ENCODE measurements at places on chromosomes 7 and 10. TPM values are rescaled to one million over a fixed set of nuclear protein-coding genes. Genes with fewer than 3 reads are reported as not detected.
A peak's percentile ranks its signal among the peaks of the same experiment; 100 is the strongest.

DNA sequence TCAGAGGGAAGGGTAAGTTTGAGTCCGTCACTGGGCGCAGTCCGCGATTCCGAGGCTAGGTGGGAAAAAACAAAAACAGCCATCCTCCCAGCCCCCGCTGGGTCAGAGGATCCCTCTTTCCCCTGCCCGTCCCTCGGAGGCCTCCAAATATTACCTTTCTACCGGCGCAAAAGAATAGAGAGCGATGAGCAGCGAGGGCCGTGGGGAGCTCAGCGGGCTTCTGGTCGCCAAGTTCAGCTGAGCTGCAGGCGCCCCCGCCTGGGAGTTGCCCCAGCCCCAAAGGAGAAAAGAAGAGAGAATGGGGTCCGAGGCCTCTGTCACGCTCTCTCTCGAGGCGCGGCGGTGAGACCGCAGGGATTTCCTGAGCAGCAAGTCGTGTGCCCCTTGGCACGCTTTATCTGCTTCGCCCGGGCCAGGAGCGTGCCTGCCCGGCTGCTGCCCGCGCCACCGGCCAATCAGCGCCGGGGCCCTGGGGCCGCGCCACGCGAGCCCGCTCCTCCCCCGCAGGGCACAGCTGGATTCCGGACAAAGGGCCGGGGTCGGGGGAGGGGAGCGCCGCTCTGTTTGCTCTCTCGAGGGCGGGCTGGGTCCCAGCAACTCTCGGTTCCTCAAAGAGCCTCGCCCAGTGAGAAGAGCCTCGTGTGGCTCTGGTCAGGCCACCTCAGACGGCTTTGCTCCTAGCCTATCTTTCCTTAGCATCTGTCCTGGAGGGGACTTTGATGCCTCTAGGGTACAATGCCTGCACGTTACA lies at the start of gene NEUROG3:
TSS of gene NEUROG3 (minus strand) at position 367 of the 751 bp plus-strand sequence. CDS start 379 bp downstream, outside the sequence.
- DNase-seq, result no peak

- no peak for DNase-seq
Observed at GRCh38 chr7:101728128-101728527, 89.3 kb upstream of the CUX1 start.

Gene CDNF
- total RNA-seq, result 1.2 TPM

- no peak for DNase-seq
Observed at GRCh38 chr7:516216-516605, 3.4 kb downstream of the PDGFA start.

- peak; percentile 30 for DNase-seq
Observed at GRCh38 chr7:30970594-30971094, 6.9 kb downstream of the GHRHR start.

Gene NXPH1
- total RNA-seq, result not detected

Gene GIMAP7
- not detected for total RNA-seq

Gene PDE1C
- total RNA-seq, result 133 TPM

DNA sequence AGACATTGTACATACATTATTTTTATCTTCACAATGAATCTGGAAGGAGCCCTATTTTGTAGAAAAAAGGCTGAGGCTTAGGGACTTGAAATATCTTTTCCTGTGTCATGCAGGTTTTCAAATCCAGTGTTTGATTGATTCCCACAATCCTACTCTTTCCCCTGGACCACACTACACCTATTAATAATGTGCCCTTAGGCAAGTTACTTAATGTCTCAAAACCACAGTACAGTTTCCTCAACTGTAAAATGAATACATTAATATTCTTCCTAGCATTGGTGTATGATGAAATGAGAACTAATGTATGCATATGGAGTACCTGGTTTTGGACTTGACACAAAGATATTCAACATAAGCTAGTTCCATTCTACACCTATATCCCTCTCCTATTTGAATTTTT lies 313.3 kb upstream of the SP8 start:
- no peak for DNase-seq

DNA sequence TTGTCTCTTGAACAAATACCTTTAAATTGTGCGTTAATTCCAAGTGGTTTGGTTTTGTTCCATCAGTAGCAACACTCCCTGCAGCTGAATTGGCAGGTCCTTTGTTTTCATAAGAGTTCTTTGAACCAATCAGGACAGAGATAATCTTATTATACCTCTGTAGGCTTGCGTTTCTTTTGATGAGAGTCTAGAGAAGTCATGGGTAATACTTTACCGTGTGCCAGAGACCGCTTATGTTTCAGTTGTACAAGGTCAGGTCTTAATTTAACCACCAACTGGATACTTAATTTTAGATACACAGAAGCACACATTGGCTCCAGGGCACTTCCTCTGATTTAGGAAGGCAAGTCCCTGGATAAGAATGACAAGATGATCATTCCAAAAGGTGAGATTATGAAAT lies at the start of gene ASB15:
TSS of gene ASB15 (plus strand) at position 292 of the 400 bp plus-strand sequence. CDS start 12,682 bp downstream, outside the sequence.
- DNase-seq, result no peak

Gene GTF2IRD1
- total RNA-seq, result 54.7 TPM

DNA sequence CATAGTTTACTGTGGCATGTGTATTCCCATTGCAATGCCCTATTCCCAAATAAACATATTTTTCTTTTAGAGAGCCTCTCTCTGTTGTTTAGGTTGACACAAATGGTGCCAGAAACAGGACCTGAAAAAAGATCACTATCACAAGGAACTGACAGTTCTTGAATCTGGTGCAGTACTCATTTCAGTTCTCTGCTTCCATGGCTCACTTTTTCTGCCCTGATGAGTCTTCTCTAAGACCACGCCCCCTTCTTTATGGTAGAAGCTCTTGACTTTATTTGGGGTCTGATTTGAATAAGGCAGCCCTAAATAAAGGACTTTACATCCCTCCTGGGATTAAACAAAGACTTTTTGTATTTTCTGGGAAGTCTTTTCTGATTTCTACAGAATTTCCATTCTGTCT lies 3.5 kb upstream of the CCDC126 start:
- no peak for DNase-seq

Gene AUTS2
- 4.6 TPM for total RNA-seq

Measured in A172 (cell line).